Hematopoietic multipotent progenitor cell treated with erythropoietin and hydrocortisone succinate and interleukin-3 and kit ligand, for 8 days (in vitro differentiated cells): ENCODE measurements at places on chromosomes 7 and 10.

GRCh38 chr7:112358513-112358912 lies 91.7 kb upstream of the IFRD1 start:
- no peak for DNase-seq

DNA sequence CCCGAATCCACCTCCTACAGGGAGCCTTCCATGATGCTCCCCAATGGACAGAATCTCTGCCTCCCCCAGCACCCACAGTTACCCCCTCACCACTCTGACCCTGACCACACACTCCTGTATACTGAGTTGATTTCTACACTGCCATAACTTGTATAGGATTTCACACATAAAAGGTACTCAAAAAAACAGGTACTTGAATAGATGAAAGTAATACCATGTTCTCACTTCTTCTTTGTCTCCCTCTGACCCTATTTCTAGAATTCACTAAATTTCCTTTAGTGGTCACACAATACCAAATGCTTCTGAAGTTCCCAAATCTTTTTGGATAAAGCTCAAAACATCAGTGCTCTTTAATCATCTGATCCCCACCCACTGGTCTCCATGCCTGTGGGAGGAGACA lies 45.4 kb downstream of the HSPA12A start:
- DNase-seq: no peak

DNA sequence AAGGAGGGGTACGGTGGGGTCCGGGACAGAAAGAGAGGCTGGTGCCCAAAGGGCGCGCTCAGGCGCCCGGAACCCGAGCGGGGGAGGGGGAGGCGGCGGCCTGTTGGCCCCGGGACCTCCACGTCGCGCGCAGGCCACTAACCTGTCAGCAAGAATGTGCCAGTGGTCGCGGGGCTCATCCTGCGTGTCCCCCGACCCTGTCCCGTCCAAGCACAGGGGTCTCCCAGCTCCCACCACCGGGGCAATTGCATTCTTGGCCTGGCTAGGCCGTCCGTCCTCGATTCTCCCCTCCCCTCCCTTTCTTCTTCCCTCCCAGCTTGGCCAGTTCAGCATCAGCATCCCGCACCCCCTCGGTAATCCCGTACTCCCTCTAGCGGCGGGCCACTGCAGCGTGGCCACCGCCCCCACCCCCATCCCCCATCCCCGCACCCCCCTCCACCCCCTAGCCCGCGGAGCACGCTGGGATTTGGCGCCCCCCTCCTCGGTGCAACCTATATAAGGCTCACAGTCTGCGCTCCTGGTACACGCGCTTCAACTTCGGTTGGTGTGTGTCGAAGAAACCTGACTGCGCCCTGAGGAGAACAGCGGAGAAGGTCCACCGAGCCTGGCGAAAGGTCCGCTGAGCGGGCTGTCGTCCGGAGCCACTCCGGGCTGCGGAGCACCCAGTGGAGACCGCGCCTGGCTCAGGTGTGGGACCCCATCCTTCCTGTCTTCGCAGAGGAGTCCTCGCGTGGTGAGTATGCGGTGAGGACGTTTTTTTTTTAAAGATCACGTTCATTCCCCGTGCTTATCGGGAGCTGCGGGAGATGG lies at the start of gene SGCE:
TSS of gene SGCE (minus strand) at position 286 of the 810 bp plus-strand sequence. CDS start at position 251, 35 bp downstream.
- peak; percentile 3 for DNase-seq

- DNase-seq: no peak
Observed at GRCh38 chr7:69364813-69365643, 233.2 kb upstream of the AUTS2 start.

GRCh38 chr10:10128387-10128786 lies 889.3 kb upstream of the CELF2 start:
- DNase-seq: no peak

DNA sequence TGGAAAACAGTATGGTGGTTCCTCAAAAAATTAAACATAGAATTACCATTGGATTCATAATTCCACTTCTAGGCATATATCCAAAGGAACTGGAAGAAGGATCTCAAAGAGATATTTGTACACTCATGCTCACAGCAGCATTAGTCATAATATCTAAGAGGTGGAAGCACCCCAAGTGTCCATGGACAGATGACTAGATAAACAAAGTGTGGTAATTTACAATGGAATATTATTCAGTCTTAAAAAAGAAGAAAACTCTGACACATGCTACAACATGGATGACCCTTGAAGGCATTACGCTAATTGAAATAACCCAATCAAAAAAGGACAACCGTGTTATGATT lies 594.2 kb downstream of the KCNMA1 start:
- DNase-seq: no peak

GRCh38 chr7:152523916-152524315 lies 88.1 kb upstream of the KMT2C start:
- DNase-seq: no peak

- DNase-seq: no peak
Observed at GRCh38 chr7:289209-289755, 688 bp upstream of the FOXL3 start.

GRCh38 chr7:47411281-47411869 lies 170.5 kb downstream of the TNS3 start:
- no peak for DNase-seq

DNA sequence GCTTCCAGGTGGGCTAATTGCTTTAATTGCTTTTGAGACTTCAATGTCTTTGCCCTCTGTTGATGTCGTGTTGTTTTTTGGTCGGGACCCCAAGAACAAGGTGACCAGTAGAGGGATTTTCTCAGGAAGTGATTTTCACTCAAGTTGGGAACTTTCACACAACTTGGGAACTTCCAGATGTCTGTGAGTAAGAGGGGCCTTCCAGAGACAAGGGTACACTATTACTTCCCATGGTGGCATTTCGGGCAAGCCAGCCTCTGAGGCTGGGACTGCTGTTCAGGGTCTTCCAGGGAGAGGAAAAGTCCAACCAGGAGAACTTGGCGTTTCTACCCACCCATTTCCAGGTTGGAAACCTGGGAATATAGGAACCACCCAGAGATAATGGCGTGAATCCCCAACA lies 170.0 kb upstream of the CDCA7L start:
- no peak for DNase-seq

GRCh38 chr10:29590915-29591650 lies 43.7 kb downstream of the SVIL start:
- no peak for DNase-seq

- DNase-seq: no peak
Observed at GRCh38 chr10:116728526-116729096, 13.8 kb downstream of the HSPA12A start.

DNA sequence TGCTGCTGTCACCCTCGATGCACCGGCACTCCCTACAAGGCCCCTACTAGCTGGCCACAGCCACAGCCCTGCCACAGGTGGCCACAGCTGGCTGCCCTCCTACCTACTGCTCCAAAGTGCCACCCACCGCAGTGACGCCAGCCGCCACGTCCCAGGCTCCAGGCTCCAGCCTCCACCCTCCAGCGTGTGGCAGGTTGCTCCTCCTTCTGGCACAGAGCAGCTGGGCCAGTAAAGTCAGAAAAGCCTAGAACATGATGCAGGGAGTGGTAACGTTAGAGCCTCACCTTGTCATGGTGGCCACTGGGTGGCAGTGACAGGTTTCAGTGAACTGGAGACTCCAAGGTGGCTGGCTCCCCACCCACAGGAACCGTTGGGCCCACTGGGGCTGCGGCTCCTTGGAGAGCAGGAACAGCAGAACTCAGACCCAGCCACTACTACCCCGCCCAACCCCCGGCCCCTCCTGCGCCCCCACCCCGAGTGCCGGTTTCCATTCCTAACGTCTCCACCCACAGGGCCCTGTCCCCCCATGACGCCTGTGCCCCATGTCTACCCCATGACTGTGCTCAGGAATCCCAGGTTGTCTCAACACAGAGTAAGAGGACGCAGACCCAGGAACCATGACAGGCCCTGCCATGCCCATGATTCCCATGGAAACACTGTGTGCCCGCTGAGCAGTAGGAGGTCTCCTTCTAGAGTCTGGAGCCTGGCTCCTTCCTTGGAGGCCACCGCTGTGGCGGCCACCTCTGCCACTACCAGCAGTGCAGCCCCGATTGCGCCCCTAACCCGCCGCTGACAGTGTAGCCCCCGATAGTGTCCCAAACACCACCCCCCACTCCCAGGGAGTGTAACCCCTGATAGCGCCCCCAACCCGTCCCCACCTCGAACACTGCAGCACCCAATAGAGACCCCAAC lies 52.3 kb upstream of the ZNF33B start:
- DNase-seq: peak; percentile 9

DNA sequence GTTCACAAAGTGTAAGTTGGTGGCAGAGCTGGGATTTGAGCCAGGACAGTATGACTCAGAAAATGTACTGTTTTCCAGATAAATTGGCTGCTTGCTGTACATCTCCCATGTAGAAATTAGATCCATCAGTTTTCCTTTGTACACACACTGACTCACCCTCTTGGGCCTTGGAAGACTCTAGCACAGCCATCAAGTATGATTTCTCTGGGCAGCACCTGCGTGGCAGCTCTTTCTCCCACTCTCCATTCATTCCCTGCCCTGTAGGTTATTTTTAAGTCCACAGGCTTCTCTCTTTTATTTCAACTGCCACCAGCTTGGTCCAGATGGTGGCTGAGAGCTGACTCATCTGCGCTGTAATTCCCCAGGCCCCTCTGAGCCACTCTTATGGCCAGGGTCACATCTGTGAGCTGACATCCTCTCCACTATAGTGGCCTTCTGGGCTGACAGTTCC lies 28.3 kb upstream of the SDK1 start:
- DNase-seq: no peak
